ENCODE measurements at places on chromosomes 3 and 15. TPM values are rescaled to one million over a fixed set of nuclear protein-coding genes. Genes with fewer than 3 reads are reported as not detected.

DNA sequence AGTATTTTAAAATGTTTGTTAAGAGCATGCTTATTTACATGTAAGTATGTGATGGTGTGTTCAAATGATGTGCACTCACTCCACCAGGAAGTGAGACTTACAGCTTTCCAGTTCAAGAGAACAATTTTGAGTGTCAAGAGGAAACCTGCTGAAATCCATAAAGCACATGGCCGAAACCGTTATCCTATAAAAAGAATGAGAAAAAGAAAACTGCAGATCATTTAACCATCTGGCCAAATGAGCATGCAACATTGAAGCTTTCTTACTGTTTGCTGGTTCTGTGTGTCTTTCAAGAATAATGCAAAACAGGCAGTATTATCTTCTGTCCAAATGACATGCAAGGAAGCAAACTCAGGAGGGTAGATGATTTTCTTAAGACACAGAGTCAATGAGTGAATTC lies 26.3 kb downstream of the GABRR3 start:
- DNase-seq: no peak

DNA sequence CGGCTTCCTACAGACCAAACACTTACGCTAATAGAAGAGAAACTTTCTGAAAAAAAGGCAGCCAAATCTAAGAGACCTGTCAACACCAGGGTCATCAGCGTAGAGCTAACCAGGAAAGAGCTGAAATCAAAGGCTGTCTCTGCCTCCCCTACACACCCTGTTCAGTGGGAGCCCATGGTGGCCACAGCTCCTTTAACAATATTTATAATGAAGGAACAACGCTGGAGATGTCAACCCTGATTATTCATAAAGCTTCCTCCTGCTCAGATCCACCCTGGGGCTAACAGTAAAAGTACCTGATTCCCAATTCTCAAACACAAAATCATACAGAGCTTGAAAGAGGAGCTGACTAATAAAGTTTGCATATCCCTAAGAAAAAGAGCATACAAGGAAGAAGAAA lies 133.7 kb downstream of the ANXA2 start:
- DNase-seq: no peak

DNA sequence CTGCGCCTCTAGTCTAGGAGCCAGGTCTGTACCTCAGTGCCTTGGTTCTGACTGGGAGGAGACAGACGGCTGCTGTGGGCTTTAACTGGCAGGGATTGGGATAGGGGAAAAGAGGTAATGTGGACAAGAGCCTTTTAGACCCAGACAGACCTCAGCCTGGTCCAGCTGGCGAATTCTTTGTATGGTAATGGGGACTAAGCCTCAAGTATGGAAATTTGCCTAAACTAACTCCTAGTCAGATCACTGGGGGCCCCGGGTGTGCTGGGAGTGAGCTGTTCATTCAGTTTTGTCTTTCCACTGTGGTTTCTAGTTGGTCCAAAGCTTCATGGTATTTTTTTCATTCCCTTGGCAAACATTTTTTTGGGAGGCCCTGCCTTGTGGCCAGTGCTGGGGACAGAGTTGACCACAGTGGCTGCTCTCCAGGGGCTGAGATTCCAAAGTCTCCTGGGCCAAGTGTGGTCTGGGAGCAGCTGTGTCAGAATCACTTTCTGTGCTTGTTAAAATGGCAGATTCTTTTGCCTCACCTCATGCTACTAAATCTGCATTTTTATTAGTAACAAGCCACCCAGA lies 261.4 kb upstream of the C2CD4B start:
- DNase-seq: no peak

DNA sequence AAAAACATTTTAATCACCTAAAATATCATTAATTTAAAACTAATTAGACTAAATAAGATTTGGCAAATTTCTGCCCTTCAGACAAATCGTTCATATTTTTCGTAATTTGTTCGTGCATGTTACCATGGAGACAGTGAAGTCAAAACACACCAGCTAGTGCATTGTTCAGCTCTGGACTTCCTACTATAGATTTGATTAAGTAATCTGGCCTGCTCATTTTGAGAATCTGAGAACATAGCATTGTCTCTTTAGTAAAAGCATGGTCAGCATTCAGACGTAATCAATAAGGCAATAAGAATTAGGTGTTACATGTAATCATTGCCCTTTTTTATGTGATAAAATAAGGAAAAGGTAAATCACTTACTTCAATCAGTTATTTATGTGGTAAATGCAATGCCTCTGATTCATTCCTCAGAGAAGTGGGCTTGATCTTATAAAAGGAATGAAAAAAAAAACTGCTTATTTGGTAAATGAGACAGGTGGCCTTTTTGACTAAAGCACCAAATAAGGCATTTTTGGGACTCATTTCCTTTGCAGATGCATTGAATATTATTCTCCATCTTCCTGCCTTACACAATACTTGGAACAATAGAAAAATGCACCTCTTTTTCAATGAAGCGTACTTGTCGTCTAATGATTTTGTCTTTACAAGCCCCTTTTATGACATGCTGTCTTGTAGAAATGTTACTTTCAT lies 84.5 kb upstream of the FNDC3B start:
- no peak for DNase-seq

DNA sequence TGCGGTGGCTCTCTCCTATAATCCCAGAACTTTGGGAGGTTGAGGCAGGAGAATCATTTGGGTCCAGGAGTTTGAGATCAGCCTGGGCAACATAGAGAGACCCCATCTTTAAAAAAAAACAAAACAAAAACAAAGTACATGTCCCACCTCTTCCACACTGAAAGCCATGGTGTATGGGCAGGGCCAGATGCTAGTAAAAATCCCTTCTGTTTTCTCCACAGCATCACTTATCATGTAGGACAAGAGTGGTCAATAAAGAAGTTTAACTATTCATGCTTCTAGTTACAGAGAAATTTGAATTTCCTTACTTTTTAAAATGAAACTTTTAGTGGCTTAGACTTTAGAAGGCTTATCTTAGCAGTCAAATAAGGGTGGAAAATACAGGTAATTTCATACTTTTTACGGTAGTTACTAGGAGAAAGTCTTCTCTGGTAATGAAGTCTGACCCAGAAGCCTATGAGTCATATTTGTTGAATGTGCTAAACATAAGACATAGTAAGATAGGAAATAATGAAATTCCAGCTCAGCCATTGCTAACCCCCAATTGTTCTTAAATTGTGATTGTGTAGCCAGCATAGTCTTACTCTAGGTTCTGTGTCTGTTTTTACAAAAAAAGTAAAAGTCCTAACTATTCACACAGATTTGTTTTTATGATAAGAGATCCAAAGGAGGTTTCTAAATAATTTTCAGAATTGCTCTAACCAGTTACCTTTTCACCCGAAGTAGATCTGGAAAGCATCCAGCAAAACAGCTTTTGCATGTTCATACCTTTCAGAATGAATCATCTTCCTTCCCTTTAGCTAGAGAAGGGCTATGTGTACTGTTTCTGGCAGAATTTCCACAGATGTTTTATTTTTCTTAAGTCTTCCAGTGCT lies 16.4 kb upstream of the ZNF609 start:
- peak; percentile 65 for DNase-seq

DNA sequence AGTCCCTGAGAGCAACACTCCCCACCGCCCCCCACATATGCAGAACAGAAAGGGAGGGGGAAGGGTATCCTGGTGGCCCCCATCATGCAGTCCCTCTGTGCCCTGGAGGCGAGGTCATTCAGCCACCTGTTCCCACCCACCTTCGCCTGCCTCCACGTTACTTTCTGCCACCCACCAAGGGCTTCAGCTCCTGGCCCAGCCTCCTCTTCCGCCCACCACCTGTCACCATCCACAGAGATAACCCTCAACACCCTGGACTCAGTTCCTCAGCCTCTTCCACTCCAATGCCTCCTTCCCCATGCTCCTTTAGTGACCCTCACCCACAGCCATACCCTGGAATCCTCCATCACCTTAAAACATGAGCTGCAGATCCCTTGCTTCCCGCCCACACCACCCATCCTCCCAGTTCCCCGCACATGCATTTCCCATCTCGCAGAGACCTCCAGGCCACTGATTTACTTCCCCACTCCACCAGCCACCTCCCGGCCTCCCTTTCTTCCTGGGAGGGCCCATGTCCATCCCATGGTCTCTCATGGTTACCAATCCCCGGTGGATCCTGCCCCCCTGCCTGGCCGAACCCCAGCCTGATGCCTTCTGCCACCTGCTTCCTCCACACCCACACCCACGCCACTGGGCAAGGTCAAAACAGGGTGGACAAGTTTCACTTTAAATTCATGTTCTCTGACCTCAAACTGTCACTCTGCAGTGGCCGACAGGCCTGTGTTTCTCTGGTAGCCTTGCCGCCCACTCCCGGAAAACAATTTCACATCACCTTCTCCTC lies 18.2 kb downstream of the HOMER2 start:
- DNase-seq: no peak

DNA sequence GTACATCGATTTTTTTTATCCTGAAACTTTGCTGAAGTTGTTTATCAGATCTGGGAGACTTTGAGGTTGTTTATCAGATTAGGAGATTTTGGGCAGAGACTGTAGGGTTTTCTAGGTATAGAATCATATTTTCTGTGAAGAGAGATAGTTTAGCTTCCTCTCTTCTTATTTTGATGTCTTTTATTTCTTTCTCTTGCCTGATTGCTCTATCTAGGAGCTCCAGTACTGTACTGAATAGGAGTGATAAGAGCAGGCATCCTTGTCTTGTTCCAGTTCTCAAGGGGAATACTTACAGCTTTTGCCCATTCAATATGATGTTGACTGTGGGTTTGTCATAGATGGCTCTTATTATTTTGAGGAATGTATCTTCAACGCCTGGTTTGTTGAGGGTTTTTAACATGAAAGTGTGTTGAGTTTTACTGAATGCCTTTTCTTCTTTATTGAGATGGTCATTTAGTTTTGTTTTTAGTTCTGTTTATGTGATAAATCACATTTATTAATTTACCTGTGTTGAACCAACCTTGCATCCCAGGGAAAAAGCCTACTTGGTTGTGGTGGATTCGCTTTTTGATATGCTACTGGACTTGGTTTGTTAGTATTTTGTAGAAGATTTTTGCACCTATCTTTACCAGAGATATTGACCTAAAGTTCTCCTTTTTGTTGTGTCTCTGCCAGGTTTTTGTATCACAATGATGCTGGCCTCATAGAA lies 14.9 kb upstream of the DNAAF4 start:
- no peak for DNase-seq

DNA sequence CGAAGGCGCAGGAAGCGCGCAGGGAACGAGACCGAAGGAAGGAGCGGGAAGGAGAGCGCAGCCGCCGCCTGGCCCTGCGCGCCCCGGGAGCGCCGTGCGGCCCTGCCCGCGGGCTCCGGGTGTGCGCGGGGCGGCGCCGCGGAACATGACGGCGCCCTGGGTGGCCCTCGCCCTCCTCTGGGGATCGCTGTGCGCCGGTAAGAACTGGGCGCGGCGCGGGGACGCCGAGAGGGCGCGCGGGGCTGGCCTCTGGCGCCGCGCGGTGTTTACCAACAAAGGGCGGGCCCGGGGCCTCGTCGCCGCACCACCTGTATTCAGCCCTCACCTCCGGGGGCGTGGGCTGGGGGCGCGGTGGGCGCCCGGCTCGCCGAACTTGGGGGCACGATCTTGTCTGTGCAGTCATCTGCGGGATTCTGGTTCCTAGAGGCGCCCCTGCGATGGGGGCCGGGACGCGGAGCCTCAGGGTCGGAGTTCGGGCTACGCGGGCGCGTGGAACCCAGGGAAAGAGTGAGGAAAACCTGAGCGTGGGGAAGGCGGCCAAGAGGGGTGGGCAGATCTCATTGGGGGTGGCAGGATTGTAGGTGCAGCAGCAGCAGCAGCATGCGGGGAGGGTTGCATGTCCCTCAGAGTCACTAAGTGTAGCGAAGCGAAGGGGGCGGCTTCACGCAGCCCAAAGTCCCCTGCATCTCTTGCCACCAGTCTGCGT lies 641 bp downstream of the ACVR2B start:
- peak; percentile 82 for DNase-seq

The SPESP1 gene
- not detected for total RNA-seq

The LSAMP gene
- not detected for total RNA-seq

GRCh38 chr15:75389791-75390382 lies 21.5 kb upstream of the MAN2C1 start:
- DNase-seq: no peak

DNA sequence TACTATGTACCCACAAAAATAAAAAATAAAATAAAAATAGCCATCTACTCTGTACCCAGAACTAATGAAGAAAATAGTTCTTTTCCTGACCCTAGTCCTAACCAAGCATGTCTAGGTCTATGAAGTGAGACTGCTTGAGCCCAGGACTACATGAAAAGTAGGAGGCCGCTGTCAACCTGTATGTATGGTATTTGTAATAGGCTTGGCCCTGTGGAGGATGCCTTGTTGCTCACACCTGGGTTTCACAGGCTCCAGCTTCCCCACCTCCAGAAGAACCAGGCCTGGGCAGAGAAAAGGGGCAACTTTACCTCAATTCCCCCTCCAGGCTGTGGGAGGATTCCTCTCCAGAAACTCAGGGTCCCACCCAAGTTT lies 6.8 kb upstream of the PKM start:
- peak; percentile 20 for DNase-seq

The SLC22A13 gene
- total RNA-seq: 0.49 TPM

GRCh38 chr15:95429345-95429744 lies 901.2 kb upstream of the NR2F2 start:
- DNase-seq: no peak

- DNase-seq: no peak
Measured at GRCh38 chr3:150703299-150703755, 393 bp downstream of the ERICH6 start.

- no peak for DNase-seq
Measured at GRCh38 chr3:104575634-104576033, 791.1 kb upstream of the ALCAM start.

DNA sequence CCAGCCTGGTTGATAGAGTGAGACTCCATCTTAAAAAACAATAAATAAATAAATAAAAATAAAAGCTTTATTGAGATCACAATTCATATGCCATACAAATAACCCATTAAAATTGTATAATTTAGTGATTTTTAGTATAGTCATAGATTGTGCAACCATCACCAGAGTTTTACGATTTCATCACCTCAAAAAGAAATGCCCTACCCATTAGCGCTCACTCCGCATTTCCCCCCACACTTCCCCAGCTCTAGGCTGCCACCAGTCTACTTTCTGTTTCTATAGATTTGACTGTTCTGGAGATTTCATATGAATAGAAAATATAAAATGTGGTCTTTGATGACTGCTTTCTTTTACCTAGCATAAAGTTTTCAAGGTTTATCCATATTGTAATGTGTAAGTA lies 57.0 kb downstream of the ARHGEF26 start:
- no peak for DNase-seq

The LRRC2 gene
- total RNA-seq: not detected

DNA sequence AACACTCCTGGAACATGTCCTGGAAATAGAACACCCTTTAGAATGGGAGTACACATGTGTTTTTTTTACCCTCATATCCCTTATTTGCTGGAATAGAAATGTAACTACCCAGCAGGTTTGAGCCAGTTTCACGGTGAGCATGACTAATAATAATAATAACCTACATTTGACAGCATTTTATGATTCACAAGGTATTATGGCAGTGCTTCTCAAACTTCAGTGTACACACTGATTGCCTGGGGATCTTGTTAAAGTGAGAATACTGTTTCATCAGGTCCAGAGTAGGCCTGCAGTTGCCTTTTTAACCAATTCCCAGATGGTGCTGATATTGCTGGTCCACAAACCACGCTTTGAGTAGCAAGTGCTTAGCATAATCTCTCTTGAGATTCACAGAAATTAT lies 63.9 kb downstream of the NFKBIZ start:
- no peak for DNase-seq

The CDHR4 gene
- total RNA-seq: not detected

The GUCA1C gene
- not detected for total RNA-seq

The ZMYND10 gene
- 1.1 TPM for total RNA-seq

Data from K562 (cell line).